ENCODE measurements at places on chromosomes 12 and 14. TPM values are rescaled to one million over a fixed set of nuclear protein-coding genes. Genes with fewer than 3 reads are reported as not detected.

VASH1 gene
- total RNA-seq = 7.7 TPM

SSTR1 gene
- total RNA-seq = 0.93 TPM

KLRD1 gene
- not detected for total RNA-seq

NKX2-8 gene
- total RNA-seq = not detected

MORN3 gene
- total RNA-seq = 0.93 TPM

DNA sequence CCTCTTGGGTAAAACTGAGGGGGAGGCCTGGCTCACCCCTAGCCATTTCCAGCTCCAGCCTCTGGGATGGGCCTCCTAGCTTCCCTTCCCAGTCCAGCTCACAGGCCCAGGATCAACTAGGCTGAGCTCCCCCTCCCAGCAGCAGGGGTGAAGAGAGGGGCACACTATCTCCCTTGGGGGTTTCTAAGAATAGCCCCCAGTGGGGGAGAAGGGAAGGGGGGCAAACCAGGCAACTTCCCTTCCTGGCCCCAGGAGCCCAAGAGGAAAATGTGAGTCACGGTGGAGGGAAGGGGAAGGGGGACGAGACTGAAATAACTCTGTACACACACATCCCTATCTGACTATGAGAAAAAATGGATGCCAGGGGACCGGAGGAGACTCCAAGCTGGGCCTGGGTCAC lies 9.0 kb downstream of the ADCY6 start:
- peaks cover 8% of the 10 kb centered on the region for H3K36me3 ChIP-seq
- no peak overlapping the region for H3K27ac ChIP-seq
- H3K27me3 ChIP-seq = no peaks in the 10 kb centered on the region
- no peak overlapping the region for H3K4me3 ChIP-seq
- no peak for DNase-seq
- H3K4me1 ChIP-seq = peaks cover 13% of the 10 kb centered on the region

DNA sequence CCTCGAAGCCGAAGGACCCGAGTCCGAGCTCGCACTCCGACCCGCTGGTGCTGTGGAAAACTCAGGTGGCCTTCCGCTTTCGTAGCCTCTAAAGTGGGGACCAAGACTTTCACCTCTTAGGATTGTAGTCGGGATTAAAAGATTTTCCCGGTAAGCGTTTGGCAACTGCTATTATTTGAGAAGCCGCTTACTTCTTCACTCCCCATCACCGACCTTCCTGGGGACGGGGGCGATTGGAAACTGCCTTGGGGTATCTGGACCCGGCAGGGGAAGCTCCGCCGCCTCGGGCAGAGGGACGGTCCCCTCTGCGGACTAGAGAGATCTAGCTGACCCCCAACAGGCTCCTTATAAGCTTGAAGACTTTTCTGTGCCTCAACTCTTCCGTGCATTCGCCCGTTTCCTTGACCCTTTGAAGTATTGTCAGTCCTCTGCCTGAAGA lies 659 bp downstream of the TRAFD1 start:
- no peaks in the 10 kb centered on the region for H3K36me3 ChIP-seq
- H3K27me3 ChIP-seq = no peaks in the 10 kb centered on the region
- DNase-seq = no peak
- no peaks in the 10 kb centered on the region for H3K4me1 ChIP-seq
- no peak overlapping the region for H3K27ac ChIP-seq

GRCh38 chr12:45893240-45893639 lies 97.1 kb downstream of the SCAF11 start:
- no peaks in the 10 kb centered on the region for H3K27me3 ChIP-seq
- no peaks in the 10 kb centered on the region for H3K4me1 ChIP-seq
- DNase-seq = no peak

- no peak for DNase-seq
- H3K36me3 ChIP-seq = peaks cover 3% of the 10 kb centered on the region
- no peaks in the 10 kb centered on the region for H3K27me3 ChIP-seq
- H3K27ac ChIP-seq = no peak overlapping the region
Measured at GRCh38 chr14:89303456-89304435, 113.3 kb downstream of the FOXN3 start.

GRCh38 chr12:112513471-112513870 lies 94.7 kb downstream of the PTPN11 start:
- no peaks in the 10 kb centered on the region for H3K36me3 ChIP-seq
- no peaks in the 10 kb centered on the region for H3K27me3 ChIP-seq
- DNase-seq = no peak
- no peaks in the 10 kb centered on the region for H3K4me1 ChIP-seq
- no peak overlapping the region for H3K27ac ChIP-seq

DNA sequence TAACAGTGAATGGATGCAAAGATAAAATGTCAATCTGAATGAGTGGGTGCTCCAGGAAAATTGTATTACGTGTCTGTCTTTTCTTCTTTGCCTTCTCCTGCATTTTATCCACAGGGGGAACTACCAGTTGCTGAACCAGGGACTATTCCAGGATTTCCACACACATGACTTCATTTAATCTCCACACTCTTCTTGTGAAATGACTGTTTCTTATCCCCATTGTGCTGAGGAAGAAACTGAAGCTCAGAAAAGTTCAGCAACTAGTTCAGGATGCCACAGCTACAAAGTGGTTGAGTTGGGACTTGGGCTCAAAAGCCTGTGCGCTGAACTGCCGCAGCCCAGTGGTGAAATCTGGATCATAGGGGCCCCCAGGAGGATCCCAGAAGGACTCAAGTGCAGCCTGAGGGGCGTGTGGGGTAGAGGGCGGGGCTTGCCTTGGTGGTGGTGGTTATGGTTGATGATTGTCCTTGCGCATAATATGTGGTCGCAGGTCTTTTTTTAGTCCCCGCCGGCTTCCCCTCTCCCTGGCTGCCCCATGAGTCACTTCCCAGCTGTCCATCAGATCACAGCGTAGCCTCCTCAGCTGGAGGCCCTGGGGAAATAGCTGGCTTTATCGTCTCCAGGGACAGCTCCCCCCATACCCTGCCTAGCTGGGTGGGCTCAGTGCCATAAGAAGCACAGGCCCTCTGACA lies 235.2 kb upstream of the CRY1 start:
- no peaks in the 10 kb centered on the region for H3K36me3 ChIP-seq
- no peak overlapping the region for H3K27ac ChIP-seq
- DNase-seq = no peak
- H3K27me3 ChIP-seq = no peaks in the 10 kb centered on the region
- H3K4me3 ChIP-seq = no peak overlapping the region
- peaks cover 3% of the 10 kb centered on the region for H3K4me1 ChIP-seq

- DNase-seq = no peak
- no peaks in the 10 kb centered on the region for H3K36me3 ChIP-seq
- H3K4me3 ChIP-seq = no peak overlapping the region
- H3K27ac ChIP-seq = no peak overlapping the region
- no peaks in the 10 kb centered on the region for H3K4me1 ChIP-seq
Measured at GRCh38 chr12:48800457-48800856, 11.6 kb upstream of the ADCY6 start.

- H3K4me3 ChIP-seq = no peak overlapping the region
- no peaks in the 10 kb centered on the region for H3K4me1 ChIP-seq
- DNase-seq = no peak
Measured at GRCh38 chr12:122732170-122732569, 1.5 kb upstream of the HCAR1 start.

GRCh38 chr14:72594099-72594901 lies 299.6 kb downstream of the DPF3 start:
- no peak for DNase-seq
- H3K27ac ChIP-seq = no peak overlapping the region
- H3K27me3 ChIP-seq = no peaks in the 10 kb centered on the region
- H3K4me3 ChIP-seq = no peak overlapping the region

DNA sequence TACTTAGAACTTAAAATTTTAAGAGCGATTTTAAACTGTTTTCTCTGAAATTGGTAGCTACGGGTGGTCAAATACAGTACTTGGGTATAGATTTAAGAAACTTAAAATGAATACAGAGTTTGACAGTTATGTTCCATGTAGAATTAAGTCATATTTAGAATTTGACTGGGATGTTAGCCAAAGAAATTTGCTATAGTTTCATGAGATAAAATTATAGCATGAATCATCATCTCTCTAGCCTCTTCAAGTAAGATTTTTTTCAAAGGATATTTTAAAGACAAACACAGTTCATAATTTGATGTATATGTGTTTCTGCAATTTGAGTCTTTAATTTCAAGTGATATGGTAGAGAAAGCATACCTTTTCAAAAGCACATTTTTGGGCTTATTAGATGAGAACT lies 41.0 kb downstream of the ZCRB1 start:
- no peaks in the 10 kb centered on the region for H3K27me3 ChIP-seq
- DNase-seq = no peak
- H3K4me3 ChIP-seq = no peak overlapping the region
- H3K4me1 ChIP-seq = no peaks in the 10 kb centered on the region
- H3K27ac ChIP-seq = no peak overlapping the region

DNA sequence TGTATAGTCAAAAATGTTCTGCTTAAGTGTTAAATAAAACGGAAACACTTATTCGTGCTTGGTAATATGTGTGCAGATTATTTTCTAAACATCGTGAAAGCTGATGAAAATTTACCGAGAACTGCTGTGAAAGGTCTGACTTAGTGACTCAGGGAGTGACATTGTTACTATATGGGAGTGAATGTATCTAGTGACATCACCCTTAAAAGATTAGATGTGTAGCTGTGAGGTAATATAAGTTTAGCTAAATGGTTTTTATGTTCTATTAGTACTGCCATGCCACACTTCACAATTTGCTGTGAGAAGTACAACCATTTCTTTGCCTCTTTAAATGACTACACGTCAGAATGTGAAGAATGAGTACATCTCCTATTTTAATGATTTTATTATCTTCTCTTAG lies 1.3 kb downstream of the COX8C start:
- no peaks in the 10 kb centered on the region for H3K27me3 ChIP-seq
- no peaks in the 10 kb centered on the region for H3K4me1 ChIP-seq
- no peak overlapping the region for H3K27ac ChIP-seq
- no peak overlapping the region for H3K4me3 ChIP-seq
- DNase-seq = no peak

GRCh38 chr14:99246536-99247097 lies 25.4 kb downstream of the BCL11B start:
- peak overlapping the region; percentile 51 for H3K4me3 ChIP-seq
- H3K27ac ChIP-seq = peak overlapping the region; percentile 95
- H3K36me3 ChIP-seq = no peaks in the 10 kb centered on the region

DNA sequence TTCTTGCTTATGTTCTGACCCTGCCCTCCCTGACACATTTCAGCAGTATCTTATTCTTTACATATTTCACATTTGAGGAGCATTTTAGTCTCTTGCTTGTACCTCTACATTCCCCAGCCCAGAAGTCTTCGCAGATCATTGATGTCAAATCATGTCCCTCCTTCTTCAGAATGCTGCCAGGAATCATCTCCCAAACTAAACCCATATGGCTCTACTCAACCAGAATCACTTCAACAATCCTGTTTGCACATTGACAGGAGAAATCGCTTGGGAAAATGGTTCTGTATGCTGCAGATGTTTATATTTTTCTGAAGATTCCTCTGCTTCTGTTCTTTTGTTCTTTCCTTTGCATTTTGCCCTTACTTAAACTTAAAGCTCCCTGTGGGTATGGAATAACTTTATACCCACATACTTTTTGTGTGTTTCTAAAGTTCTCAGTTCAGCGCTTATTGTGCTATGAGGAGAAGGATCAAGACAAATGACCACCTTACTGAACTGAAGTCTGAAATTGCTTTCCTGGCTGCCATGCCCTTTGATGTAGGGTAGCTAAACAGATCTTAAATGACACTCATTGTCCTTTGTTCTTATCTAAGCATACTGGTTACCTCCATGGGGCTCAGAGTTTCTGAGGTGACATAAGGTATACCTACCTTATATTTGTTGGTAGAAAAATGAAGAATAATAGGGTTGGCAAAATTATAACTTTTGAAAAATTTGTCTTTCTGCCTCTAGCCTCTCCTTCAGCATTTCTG lies 134.6 kb downstream of the SLC25A21 start:
- no peak overlapping the region for H3K27ac ChIP-seq
- no peak overlapping the region for H3K4me3 ChIP-seq
- H3K4me1 ChIP-seq = peaks cover 11% of the 10 kb centered on the region
- DNase-seq = no peak

DNA sequence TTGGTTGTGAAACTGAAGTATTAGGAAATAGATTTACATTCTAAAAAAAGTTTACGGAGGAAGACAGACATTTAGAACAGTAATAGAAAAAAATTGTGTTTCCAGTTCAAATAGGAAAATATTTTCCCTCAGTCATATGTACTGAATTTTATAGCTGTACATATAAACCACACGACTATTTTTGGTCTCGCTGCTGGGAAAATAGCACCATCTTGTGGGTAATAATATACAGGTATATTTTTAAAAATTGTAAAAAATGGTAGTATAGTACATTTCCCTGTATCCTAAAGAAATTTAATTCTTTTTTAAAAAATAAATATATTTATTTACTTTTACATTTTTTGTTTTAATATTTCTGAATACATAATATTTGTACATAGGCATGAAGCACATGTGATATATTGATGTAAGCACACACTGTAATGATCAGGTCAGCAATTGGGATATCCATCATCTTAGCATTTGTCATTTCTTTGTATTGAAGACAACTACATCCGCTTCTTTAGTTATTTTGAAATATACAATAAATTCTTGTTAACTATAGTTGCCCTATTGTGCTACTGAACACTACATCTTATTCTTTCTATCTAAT lies 168.6 kb downstream of the ALX1 start:
- no peak overlapping the region for H3K27ac ChIP-seq
- DNase-seq = no peak
- H3K27me3 ChIP-seq = no peaks in the 10 kb centered on the region
- H3K4me3 ChIP-seq = no peak overlapping the region
- no peaks in the 10 kb centered on the region for H3K36me3 ChIP-seq
- no peaks in the 10 kb centered on the region for H3K4me1 ChIP-seq

DNA sequence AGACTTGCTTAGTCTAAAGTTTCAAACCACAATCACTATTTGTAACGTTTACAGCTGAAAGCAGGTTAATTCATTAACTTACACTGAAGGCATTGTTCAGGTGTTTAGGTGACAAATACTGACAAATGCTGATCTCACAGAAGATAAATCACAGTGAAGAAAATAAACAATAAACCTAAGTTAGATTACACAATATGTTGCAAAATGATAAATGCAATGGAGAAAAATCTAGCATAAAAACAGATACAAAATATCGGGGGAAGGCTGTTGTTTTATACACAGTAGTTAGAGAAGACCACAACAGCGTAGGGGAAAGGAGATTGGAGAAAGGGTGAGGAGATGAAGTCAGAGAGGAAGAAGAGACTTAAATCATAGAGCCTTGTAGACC lies 3.0 kb downstream of the SCAF11 start:
- no peaks in the 10 kb centered on the region for H3K36me3 ChIP-seq
- H3K27me3 ChIP-seq = no peaks in the 10 kb centered on the region
- no peak for DNase-seq
- no peak overlapping the region for H3K27ac ChIP-seq
- peaks cover 4% of the 10 kb centered on the region for H3K4me1 ChIP-seq
- no peak overlapping the region for H3K4me3 ChIP-seq

DNA sequence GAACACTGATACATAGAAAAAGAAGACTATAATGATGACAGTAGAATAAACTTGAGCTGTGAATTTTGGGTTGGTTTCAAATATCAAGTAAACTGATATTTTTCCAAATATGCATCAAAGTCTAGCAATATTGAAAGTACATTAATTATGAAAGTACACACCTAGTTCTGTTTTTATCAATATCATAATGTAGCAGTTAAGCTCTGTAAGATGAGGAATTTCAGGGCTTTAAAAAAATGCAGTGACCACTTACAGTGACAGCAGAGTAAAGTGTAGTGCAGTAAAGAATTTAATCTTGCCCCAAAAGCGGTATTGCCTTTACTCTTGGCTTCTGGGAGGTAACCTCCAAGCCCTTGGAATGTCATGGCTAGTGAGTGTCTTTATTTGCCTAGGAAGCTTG lies 102.9 kb upstream of the ABCD2 start:
- H3K36me3 ChIP-seq = no peaks in the 10 kb centered on the region
- H3K27ac ChIP-seq = no peak overlapping the region
- DNase-seq = no peak
- H3K4me3 ChIP-seq = no peak overlapping the region
- no peaks in the 10 kb centered on the region for H3K4me1 ChIP-seq
- H3K27me3 ChIP-seq = no peaks in the 10 kb centered on the region

GRCh38 chr14:104108570-104109541 lies 23.4 kb downstream of the ASPG start:
- H3K4me3 ChIP-seq = no peak overlapping the region
- no peaks in the 10 kb centered on the region for H3K4me1 ChIP-seq
- H3K36me3 ChIP-seq = no peaks in the 10 kb centered on the region

Data from H1 (cell line).